ENCODE measurements at places on chromosomes 3 and 15. TPM values are rescaled to one million over a fixed set of nuclear protein-coding genes. Genes with fewer than 3 reads are reported as not detected.

Gene GASK1A
- total RNA-seq, result 1.1 TPM

Gene LRRC15
- not detected for total RNA-seq

Gene DCBLD2
- 80.1 TPM for total RNA-seq

Gene ACTRT3
- total RNA-seq, result 0.64 TPM

Gene CFAP44
- total RNA-seq, result 2.6 TPM

Gene CEP97
- total RNA-seq, result 12.0 TPM

Gene CACNA2D3
- 0.13 TPM for total RNA-seq

Data from bronchial epithelial cell (primary cell).